Mesothelial cell of epicardium (in vitro differentiated cells): ENCODE measurements at places on chromosomes 16 and 17. TPM values are rescaled to one million over a fixed set of nuclear protein-coding genes. Genes with fewer than 3 reads are reported as not detected.

Gene PIRT
- total RNA-seq: not detected in 3 replicates

Gene ATP6V0A1
- 60.4 to 65.6 TPM (median 65.6 TPM) in 3 replicates for total RNA-seq

Gene DNAJA2
- 65.9 to 68.5 TPM (median 66.9 TPM) in 3 replicates for total RNA-seq

Gene DYNLRB2
- total RNA-seq: 1.4 to 2.0 TPM (median 1.4 TPM) in 3 replicates

Gene ZNF287
- 11.5 to 13.9 TPM (median 13.3 TPM) in 3 replicates for total RNA-seq

Gene CA5A
- total RNA-seq: not detected in 3 replicates

Gene SKAP1
- total RNA-seq: 3.4 to 4.3 TPM (median 3.4 TPM) in 3 replicates

Gene ARMC5
- total RNA-seq: 17.0 to 18.5 TPM (median 17.7 TPM) in 3 replicates

DNA sequence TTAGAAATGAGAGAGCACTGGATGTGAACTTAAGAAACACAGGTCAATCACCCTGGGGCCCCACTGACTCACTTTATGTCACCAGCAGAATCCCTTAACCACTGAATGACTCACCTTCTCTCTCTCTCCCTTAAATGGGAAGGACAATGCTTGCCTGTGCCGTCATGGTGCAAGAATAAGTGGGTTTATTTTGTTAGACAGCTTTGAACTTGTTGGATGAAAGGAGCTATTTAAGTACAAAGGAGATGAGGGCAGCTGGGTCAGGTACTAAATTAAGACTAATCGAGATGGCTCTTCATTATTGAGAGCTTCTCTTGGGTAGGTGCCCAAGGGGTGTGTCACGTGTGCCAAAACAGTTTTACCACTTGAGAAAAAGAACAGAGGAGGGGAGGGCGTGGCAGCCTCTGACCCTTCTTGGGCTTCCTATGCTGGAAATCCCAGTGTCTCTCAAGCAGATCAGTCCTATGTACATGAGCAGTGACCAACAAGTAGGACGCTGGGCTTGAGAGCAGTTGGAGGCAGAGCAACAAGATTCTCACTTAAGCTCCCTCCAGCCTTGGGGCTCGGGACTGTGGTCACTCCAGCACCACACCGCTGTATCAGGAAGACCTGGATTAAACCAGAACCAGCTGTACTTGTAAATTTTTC lies 6.7 kb upstream of the KRT31 start:
- no peak for DNase-seq

DNA sequence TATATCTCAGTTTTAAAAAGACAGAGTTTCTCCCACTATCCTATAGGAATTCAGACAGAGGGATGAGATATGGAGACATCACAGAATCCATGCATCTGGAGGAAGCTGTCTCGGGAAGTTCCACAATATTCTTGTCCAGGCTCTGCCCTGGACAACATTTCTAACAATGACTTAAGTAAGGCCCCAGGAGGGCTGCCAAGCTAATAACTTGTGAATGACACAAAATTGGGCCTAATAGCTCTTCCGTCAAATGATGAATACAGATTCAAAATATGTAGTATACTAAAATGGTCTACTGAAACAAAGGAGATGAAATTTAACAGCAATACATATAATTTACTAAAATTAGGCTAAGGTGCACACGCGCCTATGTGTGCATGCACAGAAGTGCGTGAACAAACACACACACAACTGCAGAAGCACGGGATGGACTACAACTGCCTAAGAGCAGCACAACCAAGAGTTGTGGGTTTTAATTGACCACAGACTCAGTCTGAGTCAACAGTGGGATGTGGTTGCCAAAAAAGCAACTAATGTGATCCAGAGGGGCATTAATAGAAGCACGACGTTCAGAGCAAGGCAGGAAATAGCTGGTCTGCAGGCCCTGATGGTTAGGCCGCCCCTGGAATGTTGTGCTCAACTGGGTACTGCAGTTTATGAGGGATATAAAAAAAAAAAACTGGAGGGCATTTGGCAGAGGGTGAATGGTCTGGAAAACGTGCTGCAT lies 26.3 kb upstream of the HS3ST2 start:
- DNase-seq: no peak

GRCh38 chr16:2042171-2042985 lies 5.3 kb downstream of the NTHL1 start:
- DNase-seq: no peak

DNA sequence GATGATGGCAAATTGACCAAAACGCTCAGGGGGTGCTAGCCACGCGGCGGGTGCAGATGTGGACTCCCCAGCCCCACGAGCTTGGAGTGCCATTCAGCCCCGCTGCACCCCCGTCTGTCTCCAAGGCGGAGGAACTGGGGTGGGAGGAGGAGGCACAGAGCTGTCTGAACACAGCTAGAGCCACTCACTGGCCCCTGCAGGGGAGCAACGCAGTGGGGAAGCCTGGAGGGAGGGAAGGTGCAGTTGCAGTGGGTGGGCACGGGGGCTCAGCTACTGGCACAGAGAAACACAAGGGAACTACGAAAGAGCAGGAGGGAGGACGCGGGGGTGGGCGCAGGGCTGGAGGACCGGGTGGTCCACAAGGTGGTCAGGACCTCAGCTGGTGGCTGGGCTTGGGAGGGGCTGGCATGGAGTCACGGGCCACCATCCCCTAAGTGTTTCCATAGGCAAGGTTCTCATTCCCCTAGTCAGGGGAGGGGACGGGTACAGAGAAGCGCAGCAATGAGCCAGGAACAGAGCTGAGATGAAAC lies 46.3 kb upstream of the CDR2 start:
- no peak for DNase-seq

DNA sequence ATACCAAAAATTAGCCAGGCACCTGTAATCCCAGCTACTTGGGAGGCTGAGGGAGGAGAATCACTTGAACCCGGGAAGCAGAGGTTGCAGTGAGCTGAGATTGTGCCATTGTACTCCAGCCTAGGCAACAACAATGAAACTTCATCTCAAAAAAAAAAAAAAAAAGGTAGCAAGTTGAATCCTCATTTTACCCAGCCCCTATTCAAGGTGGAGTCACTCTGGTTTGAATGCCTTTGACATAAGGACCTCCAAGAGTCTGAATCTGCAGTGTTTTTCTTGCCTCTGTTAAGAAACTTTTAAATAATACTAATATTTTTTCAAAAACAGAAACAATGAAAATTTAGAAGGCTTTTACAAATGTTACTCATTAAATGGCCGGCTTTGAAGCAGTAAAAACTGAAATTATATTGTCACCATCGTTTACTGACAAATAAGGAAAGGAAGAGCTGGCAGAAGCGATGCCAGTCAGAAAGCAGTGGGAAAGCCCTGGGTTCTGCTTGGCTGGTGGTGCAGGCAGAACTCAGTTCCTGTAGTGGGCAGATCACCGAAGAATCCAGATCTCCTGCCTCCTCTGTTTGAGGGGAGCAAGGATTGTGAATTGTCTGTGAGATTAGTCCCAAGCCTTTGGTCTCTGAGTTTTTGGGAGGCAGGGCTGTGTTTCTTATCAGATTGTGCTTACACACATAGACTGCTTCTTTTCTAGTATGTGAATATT lies 99.7 kb upstream of the HAS3 start:
- no peak for DNase-seq

DNA sequence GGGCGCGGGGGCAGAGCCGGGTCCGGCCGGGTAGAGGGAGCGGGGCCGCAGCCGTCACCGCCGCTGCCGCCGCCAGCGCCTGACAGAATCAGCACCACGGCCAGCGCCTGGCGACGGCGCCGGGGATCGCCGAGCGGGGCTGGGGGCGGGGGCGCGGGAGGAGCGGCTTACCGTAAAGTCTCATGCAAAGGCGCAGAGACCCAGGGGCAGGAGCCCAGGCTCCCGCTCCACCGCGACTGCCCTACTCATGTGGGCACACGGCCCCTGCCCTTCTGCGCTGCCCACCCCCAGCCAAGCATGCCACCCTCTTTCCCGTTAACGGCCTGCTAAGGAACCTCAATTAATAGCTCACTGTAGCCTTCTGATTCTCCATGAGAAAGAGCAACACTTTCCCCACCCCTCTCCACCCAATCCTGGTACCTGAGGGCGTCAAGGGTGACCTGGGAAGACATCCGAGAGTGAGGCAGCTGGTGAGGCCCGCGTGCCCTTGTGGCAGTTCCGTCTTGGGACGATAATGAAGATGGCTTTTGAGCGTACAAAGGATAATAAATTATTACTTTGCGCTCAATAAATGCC lies at the start of gene SEZ6:
Gene SEZ6, minus strand, starts transcription at position 98 of the 576 bp plus-strand sequence. CDS start 164 bp downstream, outside the sequence.
- peak; percentile 84 for DNase-seq

- DNase-seq: peak; percentile 75
Observed at GRCh38 chr17:76278952-76279741, 14.0 kb downstream of the UBALD2 start.

GRCh38 chr17:36807496-36808179 lies 129.6 kb upstream of the LHX1 start:
- DNase-seq: no peak

GRCh38 chr17:28159004-28159403 lies 116.5 kb downstream of the NLK start:
- no peak for DNase-seq

- no peak for DNase-seq
Observed at GRCh38 chr16:85157813-85158742, 45.8 kb upstream of the CIBAR2 start.

- no peak for DNase-seq
Observed at GRCh38 chr16:9827062-9827752, 355.0 kb downstream of the GRIN2A start.

DNA sequence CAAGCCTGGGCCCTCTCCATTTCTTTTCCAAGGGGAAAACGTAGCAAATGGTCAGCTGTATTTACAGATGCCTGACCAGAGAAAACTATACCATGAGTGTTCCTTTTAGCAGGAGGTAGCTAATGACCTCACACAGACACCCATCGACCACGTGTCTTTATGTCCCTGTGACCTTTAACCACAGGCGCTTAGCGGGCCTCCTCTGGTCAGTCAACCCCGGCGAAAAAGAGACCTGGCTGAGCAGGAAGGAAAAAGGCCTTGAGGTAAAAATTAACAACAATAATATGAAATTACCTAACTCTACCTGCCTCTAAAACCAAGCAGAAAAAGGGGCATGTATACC lies 9.1 kb downstream of the NUDT16L1 start:
- no peak for DNase-seq

DNA sequence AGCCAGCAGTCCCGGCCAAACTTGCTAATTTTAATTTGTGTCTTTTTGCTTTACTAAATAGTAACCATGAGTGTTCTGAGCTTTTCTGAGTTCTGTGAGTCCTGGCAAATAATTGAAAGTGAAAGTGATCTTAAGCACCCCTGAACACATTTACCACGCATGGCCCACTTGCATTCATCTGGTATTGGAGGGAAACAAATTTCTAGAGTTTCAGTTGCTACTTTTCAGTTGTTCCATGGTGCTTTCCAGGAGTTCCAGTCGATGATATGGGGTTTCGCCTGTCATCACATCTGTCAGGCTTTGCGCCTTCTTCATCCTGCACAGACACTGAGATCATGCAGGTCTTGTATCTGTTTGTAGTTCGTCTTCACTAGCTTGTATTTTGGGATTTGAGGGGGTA lies 44.1 kb downstream of the CRLF3 start:
- no peak for DNase-seq

DNA sequence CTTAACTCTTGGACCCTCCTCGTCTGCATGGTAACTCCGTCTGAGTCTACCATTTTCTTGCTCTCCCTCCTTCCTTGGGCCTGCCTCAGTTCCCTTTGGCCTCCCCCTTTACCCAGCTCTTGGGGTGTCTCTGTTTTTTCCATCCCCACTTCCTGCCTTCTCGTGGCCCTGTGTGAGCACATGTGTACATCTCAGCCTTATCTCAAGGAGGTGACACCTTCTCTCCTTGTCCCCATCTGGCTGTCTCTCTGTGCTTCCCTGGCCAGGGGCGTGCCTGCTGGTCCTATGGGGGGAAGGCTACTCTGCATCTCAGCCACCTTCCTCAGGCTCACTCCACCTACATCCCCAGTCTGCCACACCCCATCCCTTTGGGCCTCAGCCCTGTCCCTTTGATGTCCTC lies 6.6 kb downstream of the CTF1 start:
- no peak for DNase-seq

GRCh38 chr17:42743595-42744282 lies 1.1 kb downstream of the EZH1 start:
- DNase-seq: no peak

- no peak for DNase-seq
Observed at GRCh38 chr17:44039829-44040635, 25.3 kb upstream of the TMEM101 start.

DNA sequence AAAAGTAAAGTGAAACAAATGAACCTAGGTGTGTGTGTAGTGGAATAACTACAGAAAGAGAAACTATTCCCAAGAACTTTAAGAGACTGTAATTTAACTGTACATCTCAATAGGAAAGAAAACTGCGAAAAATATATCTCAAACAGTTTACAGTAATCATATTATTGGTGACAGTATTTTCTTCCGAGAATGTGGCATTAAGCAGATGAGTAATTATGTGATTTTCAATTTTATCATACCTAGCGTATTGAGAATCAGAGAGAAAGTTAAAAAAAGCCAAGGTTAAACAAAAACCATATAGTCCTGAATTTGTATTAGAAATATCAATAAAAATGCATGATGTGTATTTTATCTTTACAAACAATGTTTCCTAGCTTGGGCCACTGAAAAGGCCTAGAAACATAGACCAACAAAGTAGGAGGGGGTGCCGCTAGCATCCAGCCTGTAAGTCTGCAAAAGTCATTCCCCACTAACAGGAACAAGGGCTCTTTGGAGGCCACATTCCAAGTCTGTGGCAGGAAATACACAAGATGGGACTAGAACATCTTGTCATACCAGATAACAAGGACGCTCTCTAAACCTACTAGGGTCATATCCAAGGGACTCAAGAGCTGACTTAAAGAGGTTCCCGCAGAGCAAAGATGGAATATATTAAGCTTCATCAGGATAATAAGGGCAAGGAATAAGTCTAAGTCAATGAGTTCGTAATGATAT lies 20.5 kb downstream of the RNF157 start:
- DNase-seq: no peak

GRCh38 chr17:79294459-79295071 lies 219.9 kb downstream of the ENGASE start:
- peak; percentile 94 for DNase-seq

DNA sequence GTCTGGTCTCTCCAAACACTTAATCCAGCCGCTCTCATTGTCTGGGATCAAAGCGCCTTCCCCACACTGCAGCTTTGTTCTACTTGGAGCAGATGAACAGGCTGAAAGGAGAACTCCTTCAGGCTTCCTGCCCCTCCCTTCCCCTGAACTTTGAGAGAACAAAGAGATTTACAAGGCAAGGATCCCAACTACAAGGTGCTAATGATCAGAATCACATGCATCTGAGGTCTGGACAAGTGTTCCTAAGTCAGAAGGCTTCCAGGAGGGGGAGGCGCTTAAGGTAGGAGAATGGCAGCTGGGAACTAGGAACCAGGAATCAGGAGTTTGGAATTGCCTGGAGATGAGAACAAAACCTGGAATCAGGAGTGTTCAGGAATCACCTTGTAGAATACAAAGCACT lies 606.3 kb upstream of the CDH11 start:
- no peak for DNase-seq

DNA sequence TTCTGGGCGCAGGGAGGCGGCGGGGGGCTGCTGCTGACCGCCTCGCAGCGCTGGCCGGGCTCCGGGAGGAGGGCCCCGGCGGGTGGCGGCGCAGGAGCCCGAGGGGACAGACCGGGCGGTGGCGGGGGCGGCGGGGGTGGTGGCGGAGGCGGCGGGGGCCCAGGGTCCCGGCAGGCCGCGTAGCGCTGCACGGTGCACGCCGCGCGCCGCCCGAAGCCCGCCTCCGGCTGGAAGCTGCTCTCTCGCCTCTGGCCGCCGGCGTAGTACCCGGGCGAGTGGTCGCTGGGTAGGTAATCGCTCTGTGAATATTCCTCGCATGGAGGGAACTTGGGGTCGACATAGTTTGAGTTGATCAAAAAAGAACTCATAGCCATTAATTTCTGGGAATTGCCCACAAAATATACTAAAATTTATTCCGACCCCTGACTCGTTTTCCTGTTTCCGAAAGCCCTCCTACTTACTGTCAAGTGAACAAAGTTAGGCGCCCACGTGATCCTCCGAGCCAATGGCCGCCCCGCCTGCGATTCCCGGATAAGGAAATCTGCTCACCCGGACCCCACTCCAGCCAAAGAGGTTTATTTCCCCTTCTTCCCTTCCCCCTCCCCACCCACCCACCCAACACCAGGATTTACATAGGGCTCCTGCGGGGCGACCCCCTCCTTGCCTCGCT lies at the start of gene HOXB4:
Gene HOXB4, minus strand, starts transcription at position 405 of the 670 bp plus-strand sequence. Its CDS starts 31 bp downstream, at position 374.
- DNase-seq: peak; percentile 83
